Dorsolateral prefrontal cortex (tissue), 122 donors: ENCODE measurements at places on chromosomes 13 and 19. TPM values are rescaled to one million over a fixed set of nuclear protein-coding genes. Genes with fewer than 3 reads are reported as not detected.
A peak's percentile ranks its signal among the peaks of the same experiment; 100 is the strongest.

Gene DAPK3
- total RNA-seq, result 90.4 TPM

DNA sequence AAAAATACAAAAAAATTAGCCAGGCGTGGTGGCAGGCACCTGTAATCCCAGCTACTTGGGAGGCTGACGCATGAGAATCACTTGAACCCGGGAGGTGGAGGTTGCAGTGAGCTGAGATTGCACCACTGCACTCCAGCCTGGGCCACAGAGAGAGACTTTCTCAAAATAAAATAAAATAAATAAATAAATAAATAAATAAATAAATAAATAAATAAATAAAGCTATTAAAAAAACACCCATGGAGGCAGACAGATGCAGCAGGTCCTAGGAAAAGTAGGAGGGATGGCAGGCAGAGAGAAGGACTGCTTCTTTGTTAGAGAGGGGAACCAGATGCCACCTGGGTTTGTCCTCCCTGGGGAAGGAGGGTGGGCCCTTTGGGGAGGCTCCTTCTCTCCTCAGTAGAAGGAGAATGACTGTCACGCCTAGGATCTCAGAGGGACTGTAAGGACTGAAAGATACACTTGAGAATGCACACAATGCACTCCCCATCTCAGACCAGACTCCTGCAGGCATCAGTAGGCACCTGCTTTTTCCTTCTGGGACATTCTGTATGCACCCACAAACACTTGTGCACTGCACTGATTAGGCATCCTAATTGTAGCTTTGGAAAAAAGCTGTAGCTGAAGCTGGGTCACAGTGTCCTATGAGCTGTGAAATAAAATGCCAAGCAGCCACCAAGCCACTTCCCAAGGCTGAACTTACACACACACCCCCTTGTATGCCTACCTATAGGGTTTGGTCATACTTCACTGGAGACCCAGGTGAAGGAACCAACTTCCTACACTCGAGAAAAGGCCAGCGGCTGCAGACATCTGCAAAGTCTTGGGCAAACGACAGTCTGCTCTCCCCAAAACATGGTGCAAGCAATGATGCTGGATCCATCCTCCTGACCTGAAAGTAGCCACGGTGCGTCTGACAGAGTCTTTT is 18.9 kb upstream of the SLC35E1 start:
- DNase-seq, result no peak

Gene SIGLEC5
- total RNA-seq, result 0.34 TPM

DNA sequence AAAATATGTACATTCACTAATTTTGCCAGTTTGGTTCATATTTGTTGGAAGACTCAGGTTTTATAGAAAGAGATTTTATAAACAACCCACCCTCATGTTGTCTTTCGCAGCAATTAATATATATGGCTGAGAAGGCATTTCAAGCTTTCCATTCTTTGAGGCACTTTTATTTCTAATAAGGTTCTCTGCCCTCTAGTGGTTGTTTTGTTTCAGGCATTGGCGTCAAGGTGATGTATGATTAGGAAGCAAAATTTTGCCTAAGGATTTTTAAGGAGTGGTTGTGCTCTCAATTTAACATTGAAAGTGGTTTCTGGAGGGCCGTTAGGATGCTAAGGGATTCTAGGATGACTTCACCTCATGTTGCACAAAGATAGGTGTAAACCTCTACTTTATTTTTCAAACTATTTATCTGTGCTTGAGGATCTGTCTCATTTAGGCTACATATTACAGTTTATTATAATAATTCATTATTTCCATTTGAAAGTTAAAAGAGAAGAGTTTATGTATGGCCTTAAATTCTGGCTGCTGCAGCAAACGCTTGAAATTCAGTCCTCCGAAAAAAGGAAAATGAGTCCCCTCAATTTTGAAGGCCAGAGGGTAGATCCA is 35.9 kb downstream of the OXGR1 start:
- DNase-seq, result no peak

DNA sequence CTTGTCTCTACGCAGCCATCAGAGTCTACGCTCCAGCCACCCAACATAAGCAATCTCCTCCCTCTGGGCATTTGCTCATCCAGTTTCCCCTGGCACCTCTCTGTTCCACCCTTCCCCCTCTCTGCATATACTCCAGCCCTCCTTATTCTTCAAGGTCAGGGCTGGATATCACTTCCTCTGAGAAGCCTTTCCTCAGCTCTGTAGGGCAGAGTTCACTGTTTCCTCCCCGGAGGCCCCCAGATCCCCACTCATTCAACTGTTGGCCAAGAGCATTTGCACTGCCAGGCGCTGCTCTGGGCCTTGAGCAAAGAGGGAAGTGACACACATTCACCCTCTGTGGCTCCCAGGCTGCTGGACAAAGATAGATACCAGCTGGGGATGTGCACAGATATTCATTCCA is 3.3 kb downstream of the FCGRT start:
- DNase-seq, result no peak

- DNase-seq, result no peak
Observed at GRCh38 chr13:79851318-79851717, 370.4 kb downstream of the NDFIP2 start.

Gene ZNF85
- 11.6 TPM for total RNA-seq

Gene LRRC63
- 3.4 TPM for total RNA-seq

DNA sequence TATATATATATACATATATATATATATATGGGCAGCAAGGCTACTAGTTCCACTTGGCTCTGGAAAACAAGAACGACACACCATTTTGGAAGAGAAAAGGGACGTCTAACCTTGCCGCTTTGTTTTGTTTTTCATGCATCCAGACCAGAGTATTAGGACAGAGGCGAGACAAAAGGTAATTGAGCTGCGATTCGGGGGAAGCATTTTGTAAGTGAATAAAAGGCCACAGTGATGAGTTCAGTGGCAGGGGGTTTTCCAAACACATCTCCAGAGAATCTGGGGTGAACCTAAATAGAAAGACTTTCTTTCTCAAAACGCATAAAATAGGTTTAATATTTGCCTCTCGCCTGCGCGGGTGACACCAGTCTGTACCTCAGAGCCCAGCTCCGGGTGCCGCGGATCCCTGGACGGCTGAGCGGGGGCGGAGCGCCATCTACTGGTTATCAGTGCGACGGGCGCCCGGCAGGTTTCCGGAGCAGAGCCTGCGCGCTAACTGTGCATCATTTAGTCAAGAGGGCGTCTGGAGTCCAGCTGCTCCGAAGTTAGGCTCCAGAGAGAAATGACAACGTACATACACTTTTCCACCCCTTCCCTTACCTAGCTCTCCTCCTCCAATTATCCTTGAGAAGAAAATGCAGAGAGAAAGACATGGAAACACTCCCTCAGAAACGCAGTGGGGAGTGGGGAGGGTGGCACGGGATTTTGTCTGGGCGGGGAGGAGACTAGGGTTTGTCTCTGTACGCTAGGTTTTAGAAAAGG is 262.3 kb downstream of the TBC1D4 start:
- peak; percentile 82 for DNase-seq

- DNase-seq, result peak; percentile 75
Observed at GRCh38 chr19:40433391-40434216, 7.8 kb upstream of the SERTAD1 start.

DNA sequence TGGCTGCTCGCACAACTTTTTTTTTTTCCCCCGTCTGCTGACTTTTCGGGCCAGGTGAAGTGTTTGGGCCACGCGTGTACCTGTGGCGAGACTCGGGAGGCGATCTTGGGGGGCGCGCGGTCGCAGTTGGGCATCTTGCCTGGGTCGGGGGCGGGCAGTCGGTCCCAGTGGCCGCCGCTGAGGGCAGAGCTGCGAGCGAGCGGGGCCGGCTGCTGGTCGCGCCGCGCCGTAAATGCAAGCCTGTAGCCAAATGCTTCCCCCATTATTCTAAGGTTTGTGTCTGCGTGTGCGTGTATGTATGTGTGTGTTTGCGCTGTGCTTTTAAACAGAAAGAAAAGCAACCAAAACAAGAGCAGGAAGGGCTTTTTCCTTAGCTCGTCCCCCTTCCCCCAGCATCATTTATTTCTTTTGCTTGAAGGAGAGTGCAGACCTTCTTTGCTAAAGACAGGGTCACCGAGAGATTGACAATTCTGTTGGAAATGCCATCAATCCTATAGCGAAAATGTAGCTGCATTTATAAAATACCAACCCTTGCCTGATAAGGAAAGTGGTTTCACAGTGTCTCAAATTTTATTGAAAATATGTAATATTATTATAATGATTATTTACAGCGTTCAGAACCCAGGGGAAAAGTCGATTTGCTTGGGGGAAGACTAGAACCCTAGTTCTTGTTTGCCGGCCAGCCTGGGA is 143.2 kb upstream of the ZNF536 start:
- DNase-seq, result no peak

GRCh38 chr13:59976856-59977255 is 186.9 kb downstream of the DIAPH3 start:
- DNase-seq, result no peak

DNA sequence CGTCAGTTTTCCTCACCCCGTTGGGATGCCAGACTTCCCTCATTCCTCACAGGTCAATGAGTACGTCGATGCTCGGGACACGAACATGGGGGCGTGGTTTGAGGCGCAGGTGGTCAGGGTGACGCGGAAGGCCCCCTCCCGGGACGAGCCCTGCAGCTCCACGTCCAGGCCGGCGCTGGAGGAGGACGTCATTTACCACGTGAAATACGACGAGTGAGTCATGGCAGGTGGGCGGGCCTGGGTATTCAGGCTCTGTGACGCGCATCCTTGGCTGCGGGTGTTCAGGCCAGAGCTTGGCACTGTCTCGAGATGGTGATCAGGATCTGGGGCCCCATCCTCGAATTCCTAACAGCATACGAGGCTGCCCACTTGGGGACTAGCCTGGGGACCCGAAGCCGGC is 21.4 kb downstream of the UHRF1 start:
- peak; percentile 36 for DNase-seq

- DNase-seq, result no peak
Observed at GRCh38 chr13:91200486-91200885, 147.0 kb upstream of the MIR17HG start.

DNA sequence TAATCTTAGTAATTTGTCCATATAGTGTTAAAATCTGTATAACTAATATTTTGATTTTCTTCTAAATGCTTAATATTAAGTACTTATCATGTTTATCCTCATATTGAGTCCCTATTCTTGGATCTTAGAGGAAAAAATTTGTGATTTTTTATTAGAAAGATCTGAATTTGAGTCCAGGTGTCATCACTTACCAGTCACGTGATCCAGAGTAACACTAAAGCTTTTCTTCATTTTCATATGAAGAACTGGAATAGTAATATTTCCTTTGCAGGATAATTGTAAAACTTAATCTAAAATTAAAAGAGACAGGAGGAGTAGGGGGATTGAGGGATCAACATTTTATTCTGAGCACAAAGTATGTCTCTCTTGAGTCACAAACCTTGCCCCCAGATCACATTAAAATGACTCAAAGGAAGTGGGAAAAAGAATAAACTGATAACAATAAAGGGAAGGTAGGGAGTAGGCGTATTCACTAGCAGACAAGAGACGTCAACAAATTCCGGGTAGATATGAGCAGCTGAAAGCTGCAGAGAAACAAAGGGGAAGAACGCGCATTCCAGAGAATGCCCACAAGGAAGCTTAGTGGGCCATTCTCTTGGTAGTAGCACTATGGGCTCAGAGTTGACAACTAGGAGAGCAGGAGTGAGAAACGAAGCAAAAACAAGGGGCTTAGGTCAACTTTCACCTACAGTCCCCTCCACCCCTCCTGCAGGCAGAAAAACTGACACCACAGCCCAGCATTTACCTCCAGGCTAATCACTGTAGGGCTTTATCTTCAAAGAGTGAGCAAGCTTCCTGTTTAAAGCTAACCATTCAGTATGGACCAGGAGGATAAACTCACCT is 123.1 kb downstream of the SPRY2 start:
- no peak for DNase-seq

GRCh38 chr13:92553470-92554114 is 673.0 kb upstream of the GPC6 start:
- no peak for DNase-seq

DNA sequence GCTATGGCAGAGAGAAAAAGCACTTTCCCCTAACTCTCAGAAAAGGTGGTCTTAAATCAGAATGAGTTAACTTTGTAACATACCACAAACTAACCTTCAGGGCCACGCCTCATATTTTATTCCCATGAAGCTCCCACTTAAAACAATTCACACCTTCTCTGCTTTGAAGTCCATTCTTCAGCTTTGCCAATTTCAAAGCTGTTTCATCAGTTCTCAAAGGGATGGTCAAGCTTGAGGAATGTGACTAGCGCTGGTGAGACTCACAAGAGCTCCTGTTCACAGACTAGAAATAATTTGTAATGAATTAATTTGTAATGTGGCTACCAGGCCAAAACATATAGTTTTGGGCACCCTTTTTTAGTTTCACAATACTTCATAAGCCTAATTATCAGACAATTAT is 68.2 kb downstream of the STK24 start:
- DNase-seq, result no peak

GRCh38 chr13:113667771-113668490 is 912 bp downstream of the GRK1 start:
- DNase-seq, result no peak

Gene CLDN10
- total RNA-seq, result 23.7 TPM

Gene KASH5
- not detected for total RNA-seq

Gene SBSN
- total RNA-seq, result 0.24 TPM

DNA sequence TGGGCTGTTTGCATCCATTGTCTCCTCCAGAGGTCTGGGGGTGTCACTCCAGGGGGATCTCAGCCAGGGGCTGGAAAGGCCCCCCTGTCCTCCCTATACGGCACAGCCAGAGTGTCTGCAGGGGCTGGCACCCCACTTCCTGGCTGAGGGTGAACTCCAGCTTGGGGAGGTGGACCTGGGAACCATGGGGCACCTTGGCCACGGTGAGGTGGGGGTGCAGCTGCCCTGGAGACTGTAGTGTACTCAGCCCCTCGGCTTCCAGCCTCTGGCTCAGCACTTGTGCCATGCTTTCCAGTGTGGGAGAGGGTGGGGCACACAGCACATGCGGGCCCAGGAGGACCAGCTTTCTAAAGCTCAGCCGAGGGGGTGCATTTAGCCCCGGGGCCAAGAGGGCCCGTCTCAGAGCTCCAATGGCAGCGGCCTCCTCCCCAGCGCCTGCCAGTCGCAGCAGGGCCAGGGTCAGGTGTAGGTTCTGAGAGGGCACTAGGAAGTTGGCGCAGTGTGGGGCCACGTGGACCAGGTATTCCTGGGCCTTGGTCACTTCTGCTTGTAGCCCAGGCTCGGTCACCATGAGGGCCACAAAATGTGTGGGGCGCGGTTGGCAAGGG is 1.4 kb downstream of the LENG9 start:
- DNase-seq, result no peak

DNA sequence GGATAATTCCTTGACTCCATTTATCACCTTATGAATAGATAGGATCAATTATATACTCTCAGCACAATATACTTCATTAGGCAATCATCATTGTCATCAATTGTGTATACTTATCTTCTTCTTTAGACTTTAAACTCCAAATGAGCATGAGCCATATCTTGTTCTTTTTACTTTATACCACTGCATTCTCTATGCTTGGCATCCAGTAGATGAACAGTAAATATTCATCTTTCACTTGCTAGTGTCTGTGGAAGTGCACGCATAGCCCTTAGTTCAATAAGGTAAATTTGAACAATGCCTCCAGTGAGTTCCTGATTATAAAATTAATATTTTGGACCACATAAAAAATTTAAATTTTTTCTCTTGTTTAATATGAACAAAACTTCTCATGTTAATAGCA is 172.3 kb upstream of the SPRY2 start:
- DNase-seq, result no peak
